Thyroid gland (tissue), 4 donors: ENCODE measurements at places on chromosomes 6 and 20.

DNA sequence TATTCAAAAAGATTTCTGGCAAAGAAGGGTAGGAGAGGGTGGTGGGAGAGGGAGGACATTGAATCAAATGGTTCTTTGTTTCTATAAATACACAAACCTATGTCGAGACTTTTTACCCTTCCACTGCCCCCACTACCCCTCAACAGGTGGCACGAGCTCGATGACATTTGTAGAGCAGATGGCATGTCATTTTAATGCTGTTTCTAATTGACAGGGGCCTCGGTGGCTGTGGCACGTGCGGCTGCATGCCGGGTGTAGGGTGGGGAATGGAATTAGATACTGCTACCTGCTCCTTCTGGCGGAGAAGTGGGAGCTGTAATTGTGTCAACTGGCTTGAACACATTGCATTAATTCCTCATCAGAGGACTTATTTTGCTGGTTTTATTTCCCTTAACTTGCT, 29.1 kb upstream of the SASH1 start:
- no peaks in the 10 kb centered on the region for H3K36me3 ChIP-seq
- H3K27ac ChIP-seq = no peak overlapping the region
- peaks cover 4% of the 10 kb centered on the region for H3K4me1 ChIP-seq
- DNase-seq = no peak

DNA sequence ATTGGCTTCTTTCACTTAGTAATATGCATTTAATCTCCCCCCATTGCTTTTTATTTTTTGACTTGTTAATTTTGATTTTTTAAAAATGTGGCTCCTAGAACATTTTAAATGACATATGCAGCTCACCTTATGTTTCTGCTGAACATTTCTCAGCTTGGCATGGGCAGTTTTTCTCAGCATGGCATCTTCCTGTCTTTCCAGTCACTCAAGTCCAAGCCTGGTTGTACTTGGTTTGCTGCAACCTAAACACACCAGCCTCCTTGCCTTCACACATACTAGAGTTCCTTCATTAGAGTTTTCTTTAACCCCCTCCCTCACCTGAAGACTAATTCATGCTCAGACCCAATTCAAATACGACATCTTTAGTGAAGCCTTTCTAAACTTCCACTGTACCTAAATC, 86.4 kb downstream of the ZHX3 start:
- no peak for DNase-seq
- peaks cover 36% of the 10 kb centered on the region for H3K4me1 ChIP-seq
- H3K36me3 ChIP-seq = no peaks in the 10 kb centered on the region

- H3K36me3 ChIP-seq = peaks cover 24% of the 10 kb centered on the region
- no peak overlapping the region for H3K4me3 ChIP-seq
- no peak overlapping the region for H3K27ac ChIP-seq
- H3K27me3 ChIP-seq = no peaks in the 10 kb centered on the region
- DNase-seq = no peak
Observed at GRCh38 chr20:3199976-3200755, 4.3 kb downstream of the DDRGK1 start.

DNA sequence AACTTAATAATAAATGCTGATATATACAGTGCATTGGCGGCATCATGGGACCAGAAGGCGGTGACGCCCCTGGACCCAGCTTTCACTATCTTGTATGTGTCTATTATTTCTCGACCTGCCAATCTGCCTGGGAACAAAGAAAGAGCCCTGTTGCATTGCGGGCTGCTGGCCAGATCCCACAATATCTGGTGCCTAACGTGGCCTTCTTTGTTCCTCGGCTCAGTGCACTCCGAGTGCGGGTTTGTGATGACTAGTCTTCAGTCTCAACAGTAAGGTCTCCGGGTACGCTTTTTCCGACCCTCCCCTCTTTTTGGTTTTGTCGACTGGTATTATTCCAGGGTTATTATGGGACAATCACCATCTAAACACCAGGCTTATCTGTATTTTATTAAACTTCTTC, 291.5 kb downstream of the TBC1D32 start:
- H3K4me1 ChIP-seq = no peaks in the 10 kb centered on the region
- no peak for DNase-seq
- H3K27me3 ChIP-seq = no peaks in the 10 kb centered on the region
- no peaks in the 10 kb centered on the region for H3K36me3 ChIP-seq
- H3K4me3 ChIP-seq = no peak overlapping the region

DNA sequence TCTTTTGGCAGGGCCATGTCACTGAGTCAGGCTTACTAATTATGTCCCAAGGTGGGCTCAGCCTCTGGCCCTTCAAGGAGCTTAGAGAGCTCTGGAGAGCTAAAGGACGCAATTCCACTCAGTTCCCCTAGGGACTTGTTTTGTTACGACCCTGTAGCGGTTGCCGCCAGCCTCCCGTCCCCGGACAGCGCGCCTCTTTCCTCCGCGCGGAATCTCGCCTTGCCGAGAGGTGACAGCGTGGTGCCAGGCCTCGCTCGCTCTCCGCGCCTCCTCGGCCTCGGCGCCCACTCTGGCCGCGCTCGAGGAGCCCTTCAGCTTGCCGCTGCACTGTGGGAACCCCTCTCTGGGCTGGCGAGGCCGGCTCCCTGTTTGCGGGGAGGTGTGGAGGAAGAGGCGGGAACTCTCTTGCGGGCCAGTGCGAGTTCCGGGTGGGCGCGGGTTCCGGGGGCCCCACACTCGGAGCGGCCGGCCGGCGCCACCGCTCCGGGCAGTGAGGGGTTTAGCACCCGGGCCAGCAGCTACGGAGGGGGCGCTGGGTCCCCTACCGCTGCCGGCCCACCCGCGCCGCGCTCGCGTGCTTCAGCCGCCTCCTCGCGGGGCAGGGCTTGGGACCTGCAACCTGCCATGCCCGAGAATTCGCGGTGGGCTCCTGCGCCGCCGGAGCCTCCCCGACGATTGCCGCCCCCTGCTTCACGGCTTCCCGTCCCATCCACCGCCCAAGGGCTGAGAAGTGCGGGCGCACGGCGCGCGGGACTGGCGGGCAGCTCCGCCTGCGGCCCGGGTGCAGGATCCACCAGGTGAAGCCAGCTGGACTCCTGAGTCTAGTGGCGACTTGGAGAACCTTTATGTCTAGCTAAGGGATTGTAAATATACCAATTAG, 9.9 kb upstream of the ZNF311 start:
- no peaks in the 10 kb centered on the region for H3K27me3 ChIP-seq
- no peak for DNase-seq
- H3K4me1 ChIP-seq = peaks cover 8% of the 10 kb centered on the region
- H3K36me3 ChIP-seq = no peaks in the 10 kb centered on the region
- H3K4me3 ChIP-seq = no peak overlapping the region

DNA sequence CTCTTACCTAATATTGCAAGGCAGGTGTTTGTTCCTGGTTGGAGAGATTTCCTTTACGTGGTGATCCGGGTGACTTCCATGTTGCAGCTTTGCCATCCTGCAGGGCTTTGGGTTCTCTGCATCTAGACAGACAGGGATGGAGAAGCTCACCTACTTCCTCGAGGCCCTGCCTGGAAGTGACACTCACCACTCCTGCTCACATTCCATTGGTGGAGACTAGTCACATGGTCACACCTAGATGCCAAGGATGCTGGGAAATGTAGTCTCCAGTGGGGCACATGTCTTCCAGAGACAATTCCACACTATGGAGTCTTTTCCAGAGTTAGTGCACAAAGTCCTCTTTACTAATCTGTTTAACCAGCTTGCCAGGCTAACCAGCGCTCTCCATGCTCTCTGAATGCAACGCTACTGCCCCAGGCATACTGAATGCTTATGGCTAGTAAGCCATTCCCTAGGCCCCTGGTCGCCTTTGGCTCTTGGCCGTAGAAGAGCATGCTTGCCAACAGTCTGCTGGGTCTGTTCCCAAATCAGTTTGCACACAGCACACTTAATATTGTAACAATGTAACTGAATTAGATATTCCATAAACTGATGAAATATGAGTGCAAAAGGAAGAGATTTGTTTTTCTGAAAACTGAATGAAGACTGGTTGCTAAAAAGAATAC, 6.7 kb upstream of the KCNK15 start:
- H3K4me3 ChIP-seq = no peak overlapping the region
- H3K27me3 ChIP-seq = no peaks in the 10 kb centered on the region
- no peak overlapping the region for H3K27ac ChIP-seq
- peaks cover 12% of the 10 kb centered on the region for H3K4me1 ChIP-seq

- H3K4me3 ChIP-seq = no peak overlapping the region
- no peaks in the 10 kb centered on the region for H3K36me3 ChIP-seq
- DNase-seq = no peak
- H3K27ac ChIP-seq = no peak overlapping the region
- no peaks in the 10 kb centered on the region for H3K4me1 ChIP-seq
Observed at GRCh38 chr6:105121981-105122380, 57.8 kb downstream of the POPDC3 start.
